ENCODE measurements at places on chromosomes 7 and 10.

DNA sequence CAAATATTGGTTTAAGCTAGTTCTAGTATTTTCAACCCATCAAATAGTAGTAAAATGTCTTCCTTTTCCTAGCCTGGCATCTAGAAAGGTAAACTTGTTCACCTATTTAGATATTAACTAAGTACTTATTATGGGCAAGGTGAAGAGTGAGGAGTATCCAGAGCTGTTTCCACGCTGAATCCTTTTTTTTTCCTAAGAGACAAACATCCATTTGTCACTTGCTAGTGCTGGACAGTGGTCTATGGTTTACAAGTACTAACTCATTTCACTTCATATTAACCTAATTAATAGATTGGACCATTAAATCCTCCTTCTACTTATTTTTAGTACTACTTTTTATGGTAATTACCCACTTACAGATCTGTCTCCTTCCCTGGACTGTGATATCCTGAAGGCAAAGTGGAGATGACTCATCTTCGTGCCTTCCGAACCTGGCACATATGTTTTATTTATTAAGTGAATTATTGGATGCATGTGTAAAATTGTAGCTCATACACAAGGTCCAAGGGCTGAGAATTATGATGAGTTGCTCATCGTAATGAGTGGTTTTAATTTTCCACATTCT, 159.6 kb upstream of the IGFBP3 start:
- no peak for DNase-seq

DNA sequence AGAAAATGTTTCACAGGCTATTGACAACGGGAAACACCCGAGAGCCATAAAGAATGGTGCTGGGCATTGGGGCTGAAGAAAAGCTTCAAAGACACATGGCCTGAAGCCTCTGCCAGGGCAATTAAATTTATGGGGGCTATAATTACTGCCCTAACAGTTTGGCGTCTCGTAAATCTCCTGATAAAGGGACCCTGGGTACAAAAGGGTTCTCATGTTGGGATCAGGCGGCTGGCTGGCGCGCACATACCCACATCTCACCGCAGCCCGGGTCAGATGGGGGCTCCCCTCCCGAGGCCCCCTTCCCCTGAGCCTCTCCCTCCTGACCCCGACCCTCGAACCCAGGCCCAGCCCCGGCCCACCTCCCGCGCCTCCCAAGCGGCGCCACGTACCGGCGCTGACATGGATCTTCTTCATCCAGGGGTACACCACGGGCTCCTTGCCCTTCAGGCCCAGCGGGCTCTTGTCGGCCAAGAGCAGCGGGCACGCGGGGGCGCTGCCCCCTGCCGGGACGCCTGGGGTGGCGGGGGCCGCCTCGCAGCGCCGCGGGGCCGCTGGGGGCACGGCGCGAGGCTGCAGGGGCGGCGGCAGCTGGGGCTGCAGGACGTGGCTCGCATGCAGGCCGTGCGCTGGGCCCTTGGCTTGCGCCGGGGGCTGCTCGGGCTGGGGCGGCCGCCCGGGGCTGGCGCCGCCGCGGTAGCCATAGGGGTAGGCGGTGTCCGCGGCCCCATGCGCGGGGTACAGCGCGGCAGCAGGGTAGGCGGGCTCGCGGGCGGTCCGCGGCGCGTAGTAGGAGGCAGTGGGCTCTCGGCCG, 623 bp downstream of the HOXA4 start:
- no peak for DNase-seq

DNA sequence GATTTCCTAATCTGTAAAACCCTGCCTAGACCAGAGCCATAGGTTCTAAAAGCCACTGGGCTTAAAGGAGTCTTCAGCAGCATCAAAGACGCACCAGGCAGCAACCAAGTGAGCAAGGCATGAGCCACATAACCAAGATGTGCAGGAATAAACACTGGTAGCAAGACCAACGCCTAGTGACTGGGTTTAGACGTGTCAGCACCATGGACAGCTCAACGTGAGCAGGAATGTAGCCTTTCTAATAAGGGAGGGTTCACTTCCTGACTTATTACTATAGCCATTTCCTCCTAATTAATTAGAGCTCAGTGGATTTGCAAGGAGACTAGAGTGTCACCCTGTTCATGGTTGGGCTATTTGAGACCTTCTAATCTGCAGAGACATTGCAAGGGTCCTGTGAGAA, 223.7 kb downstream of the LHFPL3 start:
- DNase-seq = no peak

GRCh38 chr7:90242369-90243168, 2.4 kb upstream of the CFAP69 start:
- DNase-seq = no peak

DNA sequence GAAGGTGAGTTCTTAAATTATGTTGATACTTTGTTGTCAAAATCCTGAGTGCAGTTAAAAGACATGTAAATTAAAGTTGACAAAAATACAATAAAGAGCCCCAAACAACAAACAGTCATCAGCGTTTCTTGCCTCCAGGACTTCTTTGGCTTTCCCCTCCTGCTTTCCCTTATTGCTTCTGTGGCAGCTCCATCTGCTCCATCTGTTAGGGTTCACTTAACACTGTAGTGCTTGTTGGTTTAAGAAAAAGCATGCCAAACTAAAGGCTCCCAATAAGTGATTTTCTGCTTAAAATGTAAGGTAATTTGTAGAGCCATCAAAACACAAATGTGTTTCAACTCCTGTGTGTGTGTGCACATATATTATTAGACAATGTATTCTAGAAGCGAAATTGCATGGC, 254.3 kb upstream of the GNAI1 start:
- no peak for DNase-seq

- no peak for DNase-seq
Observed at GRCh38 chr7:123343611-123344010, 143.8 kb upstream of the SLC13A1 start.

DNA sequence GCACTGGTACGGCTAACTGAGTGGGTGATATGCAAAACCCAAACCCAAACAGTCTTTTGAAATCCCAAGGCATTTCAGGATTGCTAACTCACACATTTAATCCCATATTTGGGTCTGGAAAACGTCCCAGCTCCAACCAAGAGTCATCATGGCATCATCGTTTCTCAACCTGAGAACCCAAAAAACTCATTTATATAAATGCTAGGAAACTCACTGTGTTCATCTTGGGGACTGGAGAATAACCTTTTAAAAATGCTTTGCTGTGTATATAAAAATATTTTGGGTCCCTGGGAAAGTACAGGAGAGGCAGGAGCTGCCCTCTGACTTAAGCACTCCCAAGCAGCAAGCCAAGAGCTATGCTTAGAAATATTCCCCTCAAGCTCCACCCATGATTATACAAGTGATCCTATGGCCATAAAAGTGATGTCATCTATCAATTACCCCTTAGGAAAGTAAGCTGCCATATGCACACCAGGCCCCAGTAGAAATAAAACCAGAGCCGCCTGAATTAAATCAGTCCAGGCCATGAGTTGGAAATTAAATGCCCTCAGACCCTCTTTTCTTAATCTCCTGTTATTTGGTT, 352.1 kb downstream of the FRMD4A start:
- DNase-seq = no peak

GRCh38 chr7:4270268-4270667, 411.8 kb upstream of the FOXK1 start:
- DNase-seq = no peak

DNA sequence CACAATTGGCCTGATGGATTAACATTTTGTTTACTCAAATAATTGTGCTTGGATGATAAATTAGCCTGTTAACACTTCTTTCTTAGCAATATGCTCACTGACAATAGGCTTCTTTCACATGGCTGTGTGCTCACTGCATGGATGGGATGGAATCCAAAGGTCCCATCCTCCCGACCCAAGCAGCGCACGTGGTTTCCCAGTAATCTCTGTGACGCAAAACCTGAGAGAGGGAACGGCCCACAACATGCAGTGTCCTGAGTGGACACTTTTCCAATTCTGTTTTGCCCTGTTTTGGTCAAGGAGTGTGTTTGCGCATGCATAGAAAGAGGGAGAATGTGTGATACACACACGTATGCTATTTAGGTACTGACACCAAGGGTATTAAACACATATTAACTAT, 42.1 kb upstream of the RASGEF1A start:
- DNase-seq = no peak

DNA sequence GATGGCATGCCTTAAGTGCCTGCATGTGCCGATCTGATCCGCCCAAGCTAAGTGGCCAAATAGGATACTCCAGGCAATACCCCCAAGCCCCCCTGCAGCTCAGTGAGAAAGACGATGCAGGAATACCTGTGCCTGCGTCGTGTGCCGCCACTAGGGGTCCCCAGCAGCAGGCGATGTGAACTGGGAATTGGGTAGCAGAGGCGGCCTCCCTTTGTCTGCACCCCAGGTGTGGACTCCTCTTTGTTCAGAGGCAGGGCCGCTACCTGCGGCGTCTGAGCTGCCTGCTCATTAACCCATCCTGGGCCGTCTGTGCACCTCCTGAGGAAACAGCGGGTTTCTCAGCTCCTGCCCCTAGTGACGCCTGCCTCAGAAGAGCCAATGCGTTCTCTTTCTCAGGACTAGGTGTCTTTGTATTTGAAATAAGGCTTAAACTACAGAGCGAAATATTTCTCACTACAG, 4.8 kb upstream of the CHN2 start:
- no peak for DNase-seq

DNA sequence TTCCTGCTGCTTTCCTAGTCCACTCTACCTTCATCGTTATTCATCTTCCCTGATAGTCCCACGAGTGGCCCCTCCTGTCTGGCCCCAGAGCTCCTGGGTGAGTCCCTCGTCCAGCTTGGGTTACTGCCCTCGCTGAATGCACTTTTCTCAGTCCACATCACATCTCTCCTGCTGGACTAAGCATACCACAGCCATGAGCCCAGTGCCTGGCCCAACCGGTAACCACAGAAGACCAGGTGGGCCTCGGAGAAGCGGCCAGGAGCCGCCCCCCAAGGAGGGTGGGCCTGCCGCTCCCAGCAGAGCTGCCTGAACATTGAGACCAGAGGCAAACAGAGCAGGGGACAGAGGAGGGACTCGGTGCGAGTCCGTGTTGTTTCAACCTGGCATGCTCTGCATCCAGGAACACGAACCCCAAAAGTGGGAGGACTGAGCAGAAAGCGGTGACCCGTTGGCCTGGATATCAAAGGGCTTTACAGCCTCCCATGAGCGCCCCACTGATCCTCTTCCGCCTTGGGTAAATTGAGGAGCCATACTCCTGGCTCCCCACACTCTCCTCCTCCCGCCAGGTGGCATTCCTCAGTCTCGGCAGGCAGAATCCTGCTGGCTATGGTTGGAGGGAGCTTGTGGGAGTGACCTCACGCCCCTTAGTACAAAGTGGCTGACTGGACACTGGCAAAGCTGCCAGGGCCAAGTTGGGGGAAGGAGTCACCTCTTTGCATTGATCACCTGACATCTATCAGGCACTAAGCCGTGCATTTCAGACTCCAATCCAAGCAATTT, 13.3 kb downstream of the TMEM72 start:
- no peak for DNase-seq

- DNase-seq = no peak
Observed at GRCh38 chr10:43264344-43264964, 2.4 kb downstream of the RASGEF1A start.

- no peak for DNase-seq
Observed at GRCh38 chr7:38905056-38905759, 3.8 kb downstream of the VPS41 start.
